ENCODE measurements at places on chromosomes 6 and 20.
A peak's percentile ranks its signal among the peaks of the same experiment; 100 is the strongest.

GRCh38 chr6:108655806-108656651 is 95.3 kb downstream of the FOXO3 start:
- DNase-seq = peak; percentile 54

GRCh38 chr6:53290537-53291510 is 57.9 kb downstream of the ELOVL5 start:
- DNase-seq = no peak

DNA sequence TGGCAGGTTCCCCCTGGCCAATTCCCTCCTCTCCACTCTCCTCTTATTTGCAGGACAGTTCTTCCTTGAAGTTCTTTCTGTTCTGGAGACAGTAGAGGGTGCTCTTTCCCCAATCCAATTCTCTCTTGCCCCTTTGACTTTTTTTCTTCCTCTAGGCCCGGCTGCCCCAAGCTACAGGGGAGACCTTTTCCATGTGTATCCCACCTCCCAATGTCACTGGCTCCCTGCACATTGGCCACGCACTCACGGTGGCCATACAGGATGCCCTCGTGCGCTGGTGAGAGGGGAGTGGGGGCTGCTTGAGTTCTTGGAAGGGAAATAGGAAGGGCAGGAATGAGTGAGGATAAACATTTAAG is 1.5 kb downstream of the VARS2 start:
- DNase-seq = peak; percentile 82

DNA sequence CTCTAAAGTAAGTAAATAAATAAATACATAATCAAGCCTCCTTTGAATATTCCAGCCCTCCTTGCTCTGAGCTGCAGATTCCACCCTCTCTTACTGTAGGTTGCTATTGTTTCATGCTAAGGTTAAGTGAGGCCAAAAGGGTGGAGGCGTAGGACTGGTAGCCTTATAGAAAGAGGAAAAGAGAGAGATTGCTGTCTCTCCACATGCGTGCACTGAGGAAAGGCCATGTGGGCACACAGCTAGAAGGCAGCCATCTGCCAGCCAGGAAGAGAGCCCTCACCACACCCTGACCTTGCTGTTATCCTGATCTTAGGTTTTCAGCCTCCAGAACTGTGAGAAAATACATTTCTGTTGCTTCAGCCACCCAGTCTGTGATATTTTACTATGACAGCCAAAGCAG is 87.4 kb upstream of the SHLD1 start:
- DNase-seq = no peak

GRCh38 chr20:35007413-35007812 is 51.7 kb downstream of the MYH7B start:
- no peak for DNase-seq

DNA sequence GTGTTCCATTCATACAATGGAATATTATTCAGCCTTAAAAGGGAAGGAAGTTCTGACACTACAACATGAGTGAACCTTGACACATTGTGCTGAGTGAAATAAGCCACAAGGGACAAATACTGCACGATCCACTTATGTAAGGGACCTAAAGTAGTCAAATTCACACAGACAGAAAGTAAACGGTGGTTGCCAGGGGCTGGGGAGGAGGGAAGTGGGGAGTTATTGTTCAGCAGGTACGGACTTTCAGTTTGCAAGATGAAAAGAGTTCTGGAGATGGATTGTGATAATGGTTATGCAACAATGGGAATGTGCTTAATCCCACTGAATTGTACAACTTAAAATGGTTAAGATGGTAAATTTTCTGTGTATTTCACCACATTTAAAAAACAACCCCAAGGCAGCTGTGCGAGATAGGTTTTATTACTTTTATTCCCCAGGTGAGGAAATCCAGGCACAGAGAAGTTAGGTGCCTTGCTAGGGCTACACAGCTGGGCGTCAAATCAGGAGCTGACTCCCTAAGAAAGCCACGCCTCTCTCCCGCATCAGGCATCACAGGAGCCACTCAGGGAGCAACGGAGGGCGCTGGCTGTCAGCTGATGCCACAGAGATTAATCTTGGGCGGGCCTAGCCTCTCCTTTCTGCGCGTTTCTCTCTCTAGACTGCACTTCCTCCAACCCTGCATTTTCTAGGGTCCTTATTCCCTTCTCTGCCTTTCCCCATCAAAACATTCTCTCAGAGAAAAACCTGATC is 9.3 kb upstream of the TRAF3IP2 start:
- peak; percentile 33 for DNase-seq

DNA sequence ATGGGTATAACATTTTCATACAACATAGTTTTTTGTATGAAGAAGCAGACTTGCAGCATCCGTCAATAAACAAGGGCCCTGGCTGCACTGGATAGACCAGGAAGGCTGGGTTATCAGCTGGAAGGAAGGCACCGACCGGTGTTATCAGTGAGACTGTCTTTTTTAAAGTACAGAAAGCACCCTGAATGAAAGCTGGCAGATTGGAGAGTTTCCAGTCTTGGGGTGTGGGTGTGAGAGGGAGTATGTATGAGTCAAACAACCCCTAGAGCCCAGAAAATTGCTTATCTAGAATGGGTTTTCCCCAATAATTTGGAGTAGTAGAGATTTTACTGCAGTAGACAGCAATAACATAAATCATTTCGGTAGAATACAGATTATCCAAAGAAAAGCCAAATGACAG is 42.4 kb downstream of the TXLNB start:
- DNase-seq = no peak

- no peak for DNase-seq
These were observed 10.4 kb downstream of the OPN5 start for GRCh38 chr6:47792216-47792733.

DNA sequence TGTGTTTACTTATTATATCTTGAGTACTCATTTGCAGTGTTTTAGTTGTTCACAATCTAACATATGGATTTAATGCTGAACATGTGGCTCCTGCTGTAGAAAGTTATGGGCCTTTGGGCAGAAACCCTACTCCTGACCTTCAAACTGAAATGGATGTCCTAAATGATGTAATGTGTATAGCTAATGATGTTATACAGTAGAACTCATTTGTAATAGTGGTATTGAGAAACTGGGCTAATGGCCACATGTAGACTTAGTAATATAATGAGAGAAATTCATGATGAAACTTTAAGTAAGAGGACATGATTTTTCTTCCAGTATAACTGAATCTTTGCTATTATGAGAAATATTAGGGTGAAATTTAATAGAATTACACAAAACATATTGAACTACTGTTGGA is 121.3 kb upstream of the PTPRK start:
- DNase-seq = no peak

- DNase-seq = no peak
These were observed 37.8 kb upstream of the IGF2R start for GRCh38 chr6:159931112-159931511.

GRCh38 chr6:44084231-44085014 is 42.8 kb downstream of the MRPL14 start:
- DNase-seq = no peak

DNA sequence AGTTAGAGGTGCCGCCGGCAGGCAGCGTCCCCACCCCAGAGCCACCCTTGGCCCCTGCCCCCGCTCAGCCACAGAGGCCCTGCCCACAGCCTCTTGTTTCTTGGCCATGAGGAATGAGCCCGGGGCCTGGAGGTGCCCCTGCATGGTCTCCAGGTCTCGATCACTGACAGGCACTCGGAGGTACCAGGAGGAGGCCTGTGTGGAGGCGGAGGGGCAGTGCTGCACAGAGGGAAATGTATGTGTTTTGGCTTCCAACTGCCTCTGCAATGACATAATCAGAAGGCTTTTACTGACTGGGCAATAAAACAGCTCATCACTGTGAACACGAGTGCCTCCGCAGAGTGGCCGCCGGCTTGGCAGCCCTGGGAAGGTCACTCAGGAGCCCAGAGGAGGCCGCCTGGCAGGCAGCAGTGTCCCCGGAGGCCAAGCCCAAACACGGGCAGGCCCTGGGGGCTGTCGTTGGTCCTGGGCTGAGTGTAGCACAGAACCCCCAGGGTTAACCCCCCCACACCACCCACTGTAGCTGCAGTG is 61.1 kb upstream of the GATA5 start:
- no peak for DNase-seq

- peak; percentile 37 for DNase-seq
These were observed 27.1 kb upstream of the FAM83C start for GRCh38 chr20:35319192-35319870.

- no peak for DNase-seq
These were observed 2.1 kb upstream of the IBTK start for GRCh38 chr6:82249381-82250253.

DNA sequence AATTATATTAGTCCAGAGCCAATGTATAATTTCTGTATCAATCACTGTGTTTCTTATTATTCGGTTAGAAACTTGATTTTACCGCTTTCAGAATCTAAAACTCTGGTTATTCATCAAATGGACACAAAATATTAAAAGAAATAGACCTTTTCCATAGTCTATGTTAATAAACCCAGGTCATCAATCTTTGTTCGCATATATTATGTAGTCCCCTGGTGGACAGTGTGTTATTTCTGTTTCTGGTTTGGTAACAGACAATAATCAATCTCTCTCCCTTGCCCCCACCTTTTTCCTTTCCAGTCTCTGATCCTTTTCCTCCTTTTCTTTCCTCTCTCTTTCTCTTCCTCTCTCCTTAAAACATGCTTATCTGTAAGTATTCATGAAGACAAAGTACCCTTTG is 139.0 kb downstream of the FLRT3 start:
- DNase-seq = no peak

- DNase-seq = peak; percentile 10
These were observed 106.8 kb upstream of the PREP start for GRCh38 chr6:105509506-105510331.

DNA sequence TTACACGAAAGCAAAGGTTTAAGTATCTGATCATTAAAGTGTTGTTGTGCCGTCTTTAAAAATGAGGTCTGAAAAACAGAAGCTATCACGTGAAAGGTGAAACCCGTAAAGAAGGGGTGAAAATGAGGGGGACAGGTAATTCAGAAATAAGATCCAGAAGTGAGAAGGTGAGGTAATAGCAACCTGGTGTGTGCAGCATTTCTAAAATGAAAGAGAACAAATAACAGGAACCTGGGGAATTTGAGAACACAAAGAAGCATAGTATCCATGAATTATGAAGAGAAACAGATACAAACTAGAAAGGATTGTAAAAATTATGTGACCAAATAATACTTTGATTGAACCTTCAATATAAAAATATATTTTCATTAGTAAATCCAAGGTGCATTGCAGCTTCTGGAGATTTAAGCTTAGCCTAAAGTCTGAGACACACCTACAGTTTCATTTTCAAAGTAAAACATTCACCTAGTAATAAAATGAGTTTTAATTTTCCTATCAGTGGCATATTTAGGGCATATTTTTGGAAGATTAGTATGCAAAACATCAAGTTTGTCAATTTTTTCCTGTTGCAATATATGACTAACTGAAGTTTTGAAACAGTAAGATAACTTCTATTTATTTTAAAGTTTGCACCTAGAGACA is 1.4 kb downstream of the HEY2 start:
- no peak for DNase-seq

DNA sequence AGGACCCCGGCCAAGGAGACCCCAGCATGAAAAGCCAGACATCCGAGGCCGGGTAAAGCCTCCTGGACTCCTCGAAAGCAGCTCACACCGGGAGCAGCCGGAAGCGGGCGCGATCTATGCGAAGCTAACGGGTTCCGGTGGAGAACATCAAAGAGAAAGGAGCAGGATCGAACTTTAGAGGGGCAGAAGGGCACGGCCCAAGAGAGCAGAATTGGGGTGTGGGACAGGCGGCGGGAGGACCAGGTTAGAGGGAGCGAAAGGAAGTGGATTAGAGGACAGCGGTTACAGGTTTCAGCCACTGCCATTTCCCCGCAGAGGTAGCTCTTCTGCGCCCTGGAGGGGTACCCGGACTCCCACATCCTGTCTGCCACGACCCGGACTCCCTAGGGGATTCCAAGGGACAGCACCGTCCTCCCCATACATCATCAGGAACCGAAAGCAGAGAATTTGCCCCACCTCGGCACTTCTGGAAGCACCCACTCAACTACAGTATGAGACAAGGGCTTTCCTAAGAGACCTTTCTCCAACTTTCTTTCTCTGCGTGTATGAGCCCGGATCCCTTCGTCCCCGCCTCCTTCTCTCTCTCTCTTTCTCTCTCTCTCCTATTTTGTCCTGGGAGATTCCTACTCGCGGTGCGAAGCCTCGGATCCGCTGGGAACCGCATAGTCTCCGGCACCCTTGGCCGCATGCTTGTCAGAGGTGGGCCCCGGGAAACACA is 507 bp upstream of the VGLL2 start:
- DNase-seq = peak; percentile 16

GRCh38 chr20:676967-677366 is 1.4 kb upstream of the SCRT2 start:
- DNase-seq = no peak

DNA sequence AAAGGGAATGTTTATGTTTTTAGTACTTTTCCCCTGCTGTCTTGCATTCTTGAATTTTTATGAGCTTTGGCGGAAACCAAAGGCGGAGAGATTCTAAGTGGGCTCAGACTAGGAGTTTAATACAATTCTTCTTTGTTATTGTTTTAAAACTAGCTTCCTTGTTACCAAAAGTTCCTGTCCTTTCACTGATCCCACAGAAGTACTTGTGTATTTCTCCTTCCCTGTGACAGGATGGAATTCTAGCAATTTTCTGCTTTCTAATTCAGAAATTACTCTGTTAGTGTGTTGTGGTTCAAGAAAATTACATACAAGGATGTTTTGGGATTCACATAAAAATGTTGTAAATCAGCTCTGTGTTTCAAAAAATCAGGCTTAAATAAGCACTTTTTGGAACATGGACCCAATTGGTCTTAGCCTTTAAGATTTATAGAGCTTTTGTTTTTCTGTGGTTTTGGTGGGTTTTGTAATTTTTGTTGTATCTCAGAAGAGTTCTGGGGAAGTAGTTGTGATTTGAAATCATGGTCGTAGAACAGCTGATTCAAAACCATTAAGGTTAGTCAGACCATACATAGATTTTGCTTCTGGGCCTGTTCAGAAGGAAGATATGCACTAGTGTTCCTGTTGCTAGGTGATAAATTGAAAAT is 17.6 kb upstream of the CTAGE9 start:
- no peak for DNase-seq

DNA sequence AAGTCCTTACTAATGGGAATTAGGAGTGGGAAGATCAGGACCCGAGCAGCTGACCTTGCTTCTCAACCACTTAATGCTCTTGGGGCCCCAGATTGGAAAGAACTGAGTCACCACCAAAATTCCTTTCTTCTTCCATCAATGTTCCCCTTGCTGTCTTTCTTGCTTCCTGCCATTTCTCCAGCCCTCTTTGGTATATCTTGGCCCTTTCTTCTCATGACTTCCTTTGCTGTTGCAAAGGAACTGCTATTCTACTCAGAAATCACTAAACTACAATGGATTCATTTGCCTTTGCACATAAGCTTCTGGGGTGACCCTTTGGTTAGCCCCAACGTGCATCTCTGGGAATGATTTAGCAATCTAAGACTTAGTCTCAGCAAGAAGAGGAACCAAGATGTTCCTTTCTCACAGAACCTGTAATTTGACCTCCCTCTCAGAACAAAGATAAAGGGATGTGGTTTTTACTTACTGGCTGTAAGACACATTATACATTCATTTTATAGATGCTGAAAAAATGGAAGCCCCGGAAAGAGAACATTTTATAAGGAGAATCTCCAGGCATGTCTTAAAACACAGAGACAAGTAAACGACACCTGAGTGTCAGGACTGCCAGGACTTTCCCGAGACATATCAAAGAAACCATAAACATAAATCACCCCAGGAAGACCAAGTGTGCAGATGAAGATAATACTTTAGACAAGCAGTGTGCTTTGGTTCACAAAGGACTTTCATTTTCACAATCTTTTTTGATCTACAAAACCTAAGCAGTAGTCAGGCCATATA is 99.0 kb upstream of the TNFAIP3 start:
- DNase-seq = no peak

- DNase-seq = no peak
These were observed 35.9 kb upstream of the IRAK1BP1 start for GRCh38 chr6:78831492-78831891.
